Colonic mucosa (tissue), 4 donors: ENCODE measurements at places on chromosomes 6 and 20.

DNA sequence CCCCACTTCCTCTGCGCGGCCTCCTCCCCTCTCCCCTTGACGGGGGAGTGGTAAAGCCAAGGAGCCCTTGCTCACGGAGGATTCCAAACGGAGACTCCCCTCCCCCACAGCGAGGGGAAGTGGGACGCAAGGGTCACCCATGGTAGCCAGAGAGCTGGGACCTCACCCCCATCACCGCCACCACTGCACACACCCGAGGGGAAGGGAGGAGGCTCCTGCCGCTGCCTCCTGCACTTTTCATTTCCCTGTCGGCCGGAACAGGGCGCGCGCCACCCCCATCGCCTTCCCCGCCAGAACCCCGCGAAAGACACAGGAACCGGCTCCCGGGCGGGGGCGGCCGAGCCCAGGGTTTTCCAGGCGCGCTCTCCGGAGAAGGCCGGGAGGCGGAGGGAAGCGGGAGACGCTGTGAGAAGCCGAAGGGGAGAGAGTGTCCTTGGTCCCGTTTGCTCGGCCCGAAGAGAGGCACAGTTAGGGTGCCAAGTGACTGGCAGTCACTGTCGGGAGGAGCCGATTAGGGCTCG is 789 bp downstream of the CCND3 start:
- peak; percentile 65 for DNase-seq

GRCh38 chr6:5012519-5012918 is 8.7 kb upstream of the RPP40 start:
- DNase-seq: no peak

DNA sequence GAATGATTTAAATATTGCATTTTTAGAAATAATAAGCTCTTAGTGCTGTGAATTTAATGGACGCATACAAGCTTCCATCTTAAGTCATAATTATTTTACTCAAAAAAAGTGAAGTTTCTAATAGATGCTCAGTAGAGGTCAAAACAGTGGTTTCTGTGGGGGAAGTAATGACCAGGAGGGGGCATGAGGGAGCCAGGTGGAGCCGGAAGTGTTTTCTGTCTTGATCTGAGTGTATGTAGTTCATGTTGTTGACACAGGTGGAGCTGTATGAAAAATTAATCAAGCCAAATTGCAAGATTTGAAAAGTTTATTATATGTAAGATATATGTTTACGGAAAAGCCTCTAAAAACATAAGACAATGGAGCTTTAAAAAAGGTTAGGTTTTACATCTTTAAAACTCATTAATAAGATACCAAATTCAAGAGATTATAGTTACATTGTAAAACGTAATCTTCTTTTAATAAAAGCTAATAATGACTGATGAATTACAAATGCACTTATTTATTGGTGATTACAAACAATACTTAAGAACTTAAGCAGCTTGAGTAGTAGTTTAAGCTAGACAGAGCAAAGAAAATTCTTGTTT is 68.0 kb downstream of the PLAGL1 start:
- peak; percentile 63 for DNase-seq

DNA sequence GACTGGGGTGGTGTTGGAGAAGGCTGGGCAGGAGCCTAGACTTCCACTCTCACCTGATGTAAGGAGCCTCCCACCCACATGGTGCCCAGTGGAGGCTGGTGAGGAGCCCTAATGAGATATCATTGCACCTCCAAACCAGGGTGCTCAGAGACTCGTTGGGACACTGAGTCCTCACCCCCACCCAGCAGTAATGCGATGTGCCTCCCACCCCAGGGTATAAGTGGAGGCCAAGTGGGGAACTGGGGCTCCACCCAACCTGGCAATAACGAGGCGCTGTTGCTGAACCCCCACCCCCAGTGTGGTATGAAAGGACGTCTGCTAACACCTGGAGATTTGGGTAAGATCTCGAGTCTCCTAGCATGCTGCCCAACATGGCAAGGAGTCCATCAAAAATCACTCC is 510.2 kb downstream of the PREX1 start:
- no peak for DNase-seq

GRCh38 chr20:38841570-38841969 is 36.1 kb downstream of the PPP1R16B start:
- no peak for DNase-seq

DNA sequence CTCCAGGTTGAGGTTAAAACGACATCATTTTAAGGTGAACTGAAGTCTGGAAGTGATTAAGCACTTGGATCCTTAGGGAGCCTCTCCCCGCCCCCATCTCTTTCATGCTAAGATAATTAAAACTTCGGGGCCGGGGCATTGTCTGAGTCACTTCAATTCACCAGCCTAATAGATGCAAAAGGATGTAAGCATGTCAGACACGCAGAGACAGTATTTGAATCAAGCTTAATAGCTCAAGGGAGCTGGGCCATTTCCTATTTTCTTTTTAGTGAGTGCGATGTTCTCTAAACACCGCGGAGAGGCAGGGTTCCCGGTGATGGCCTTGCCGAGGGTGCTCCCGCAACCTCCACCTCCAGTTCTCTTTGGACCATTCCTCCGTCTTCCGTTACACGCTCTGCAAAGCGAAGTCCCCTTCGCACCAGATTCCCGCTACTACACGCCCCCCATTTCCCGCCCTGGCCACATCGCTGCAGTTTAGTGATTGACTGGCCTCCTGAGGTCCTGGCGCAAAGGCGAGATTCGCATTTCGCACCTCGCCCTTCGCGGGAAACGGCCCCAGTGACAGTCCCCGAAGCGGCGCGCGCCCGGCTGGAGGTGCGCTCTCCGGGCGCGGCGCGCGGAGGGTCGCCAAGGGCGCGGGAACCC is 516 bp upstream of the IRF4 start:
- DNase-seq: no peak

GRCh38 chr20:25058051-25058846 is at the start of gene ACSS1:
Gene ACSS1, minus strand, starts transcription at chr20:25058139. Its CDS starts 37 bp downstream, at chr20:25058102.
- DNase-seq: peak; percentile 80
